Ovary (tissue), 10 donors: ENCODE measurements at places on chromosomes 6 and 20.

DNA sequence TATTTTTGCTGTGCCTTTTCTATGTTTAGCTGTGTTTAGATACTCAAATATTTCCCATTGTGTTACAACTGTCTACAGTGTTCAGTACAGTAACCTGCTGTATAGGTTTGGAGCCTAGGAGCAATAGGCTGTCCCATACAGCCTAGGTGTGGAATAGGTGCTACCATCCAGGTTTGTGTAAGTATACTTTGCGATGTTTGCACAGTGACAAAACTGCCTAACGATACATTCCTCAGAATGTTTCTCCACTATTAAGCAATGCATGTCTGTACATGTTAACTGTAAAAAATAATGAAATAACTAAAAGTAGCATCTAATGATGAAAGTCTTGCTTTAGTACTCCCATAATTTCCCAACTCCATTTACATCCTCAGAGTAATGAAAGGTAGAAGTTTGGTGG is 46.0 kb downstream of the SERAC1 start:
- DNase-seq: no peak

- DNase-seq: no peak
Observed at GRCh38 chr6:158414851-158415262, 102.6 kb downstream of the TULP4 start.

- DNase-seq: no peak
Observed at GRCh38 chr20:51432875-51433274, 109.6 kb downstream of the NFATC2 start.

DNA sequence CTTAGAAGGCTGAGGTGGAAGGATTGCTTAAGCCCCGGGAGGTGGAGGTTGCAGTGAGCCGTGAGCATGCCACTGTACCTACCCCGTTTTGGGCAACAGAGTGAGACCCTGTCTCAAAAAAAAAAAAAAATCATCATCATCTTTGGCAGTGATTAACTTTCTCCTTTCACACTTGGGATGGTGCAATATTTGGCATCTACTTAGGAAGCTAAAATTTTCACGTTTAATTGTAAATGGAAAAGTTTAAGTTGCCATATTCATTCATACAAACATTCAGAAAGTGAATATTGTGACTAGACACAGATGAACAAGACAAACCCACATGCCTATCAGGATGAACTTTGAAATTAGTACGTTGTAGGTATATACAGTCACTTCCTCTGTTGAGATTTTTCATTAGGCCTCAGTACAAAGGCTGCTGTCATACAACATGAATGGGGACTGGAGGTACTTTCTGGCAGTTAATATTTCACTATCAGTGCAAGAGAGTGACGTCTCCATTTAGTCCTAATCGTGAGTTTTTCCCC is 10.3 kb downstream of the TOP1 start:
- DNase-seq: no peak

DNA sequence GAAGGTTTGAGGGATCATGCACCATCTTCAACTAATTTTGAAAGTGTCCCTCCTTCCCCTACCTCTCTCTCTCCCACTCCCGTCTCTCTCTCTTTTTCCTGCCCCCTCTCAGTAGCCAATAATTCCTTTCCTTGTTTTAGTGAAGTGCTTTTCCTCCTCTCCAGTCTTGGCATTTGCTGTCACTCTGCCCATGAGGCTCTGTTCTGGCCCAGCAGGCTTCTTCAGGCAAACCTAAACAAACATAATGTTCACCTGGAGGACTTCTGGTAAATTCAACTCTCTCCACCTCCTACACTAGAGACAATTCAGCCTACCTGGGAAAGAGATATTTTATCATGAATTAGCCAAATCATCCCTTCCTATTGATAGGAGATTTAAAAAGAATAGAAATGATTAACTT is 320.4 kb upstream of the RNF24 start:
- DNase-seq: no peak

GRCh38 chr20:60410618-60411264 is 452.5 kb downstream of the CDH26 start:
- no peak for DNase-seq

DNA sequence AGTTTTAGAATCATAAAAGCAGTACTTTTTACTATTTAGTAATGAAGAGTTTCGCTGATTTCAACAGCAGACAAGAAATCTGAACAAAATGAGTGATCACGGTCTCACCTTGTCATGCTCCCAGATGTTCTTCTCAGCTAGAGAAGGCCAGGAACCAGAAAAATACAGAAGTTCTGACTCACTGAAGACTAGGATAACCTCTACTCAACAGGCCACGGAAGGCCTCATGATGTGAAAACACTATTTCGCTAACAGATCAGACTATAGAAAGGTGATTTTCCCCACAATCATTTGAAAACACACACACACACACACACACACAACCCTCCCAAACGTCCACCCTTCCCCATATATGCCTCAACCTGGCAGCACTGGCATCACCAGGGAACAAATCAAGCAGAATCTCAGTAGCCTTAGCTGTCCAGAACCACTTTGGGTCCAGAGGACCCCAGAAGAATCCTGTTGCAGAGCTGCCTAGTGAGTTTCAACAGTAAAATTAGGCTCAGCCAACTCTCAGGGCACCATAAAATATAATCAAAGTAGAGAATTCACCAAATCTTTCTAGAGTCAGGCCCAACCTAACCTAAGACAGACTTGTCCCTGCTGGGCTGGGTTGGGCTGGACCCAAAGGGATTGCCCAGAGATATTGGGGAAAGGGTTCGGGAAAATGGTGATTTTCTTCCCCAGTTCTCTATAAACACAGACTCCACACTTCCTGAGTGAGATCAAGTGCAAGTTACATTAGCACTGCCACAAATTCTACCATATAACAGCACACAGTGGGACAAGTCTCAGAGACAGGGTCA is 7.9 kb downstream of the EXOC2 start:
- DNase-seq: no peak
